ENCODE measurements at places on chromosomes 5 and 9. TPM values are rescaled to one million over a fixed set of nuclear protein-coding genes. Genes with fewer than 3 reads are reported as not detected.

SPATA31D4 gene
- not detected for polyA plus RNA-seq

GRCh38 chr5:4275232-4275631 is 679.6 kb downstream of the IRX1 start:
- no peak for DNase-seq
- H3K27ac ChIP-seq: no peak overlapping the region
- no peaks in the 10 kb centered on the region for H3K36me3 ChIP-seq
- H3K27me3 ChIP-seq: no peaks in the 10 kb centered on the region
- no peak overlapping the region for H3K4me3 ChIP-seq
- H3K4me1 ChIP-seq: no peaks in the 10 kb centered on the region

DNA sequence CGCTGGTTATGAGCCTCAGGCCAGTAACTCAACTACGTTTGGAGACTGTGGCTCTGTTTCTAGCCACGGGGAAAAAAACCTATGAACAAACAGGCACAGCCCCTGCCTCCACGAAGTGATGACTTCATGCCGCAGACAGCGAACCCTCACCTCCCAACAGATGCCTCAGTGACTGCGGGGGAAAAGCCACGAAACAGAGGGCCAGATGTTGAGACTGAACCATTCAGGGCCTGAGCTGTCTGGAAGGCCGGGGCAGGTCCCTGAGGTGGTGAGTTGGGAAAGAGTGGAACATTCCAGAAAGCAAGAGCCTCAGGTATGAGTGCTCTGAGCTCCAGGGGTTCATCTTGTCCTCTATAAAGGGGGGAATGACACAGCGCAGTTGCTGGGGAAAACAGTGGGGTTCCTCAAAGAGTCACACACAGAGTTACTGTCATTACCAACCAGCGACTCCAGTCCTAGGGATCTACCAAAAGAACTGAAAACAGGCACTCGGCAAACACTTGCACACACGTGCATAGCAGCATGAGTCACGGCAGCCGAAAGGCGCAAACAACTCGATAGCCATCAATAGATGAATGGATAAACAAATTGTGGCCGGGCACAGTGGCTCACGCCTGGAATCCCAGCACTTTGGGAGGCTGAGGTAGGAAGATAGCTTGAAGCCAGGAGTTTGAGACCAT is 15.3 kb downstream of the PLPP7 start:
- H3K4me1 ChIP-seq: no peaks in the 10 kb centered on the region
- DNase-seq: no peak
- no peaks in the 10 kb centered on the region for H3K36me3 ChIP-seq
- H3K27me3 ChIP-seq: no peaks in the 10 kb centered on the region

TMEFF1 gene
- polyA plus RNA-seq: 5.9 TPM

GRCh38 chr9:135612981-135613910 is 26.1 kb downstream of the GLT6D1 start:
- H3K4me3 ChIP-seq: no peak overlapping the region
- H3K36me3 ChIP-seq: no peaks in the 10 kb centered on the region

- H3K36me3 ChIP-seq: no peaks in the 10 kb centered on the region
- H3K27me3 ChIP-seq: peaks cover 44% of the 10 kb centered on the region
- H3K27ac ChIP-seq: no peak overlapping the region
- no peak for DNase-seq
- no peak overlapping the region for H3K4me3 ChIP-seq
These were observed 20.1 kb downstream of the C5orf58 start for GRCh38 chr5:170252720-170253350.

- H3K4me3 ChIP-seq: no peak within 1 kb of the TSS
- H3K36me3 ChIP-seq: no peaks in the 10 kb centered on the region
- DNase-seq: no peak
- H3K27me3 ChIP-seq: peaks cover 6% of the 10 kb centered on the region
- H3K4me1 ChIP-seq: no peaks in the 10 kb centered on the region
These were observed at the start of gene TNFSF8 for GRCh38 chr9:114930056-114930812. TSS of gene TNFSF8 (minus strand) at chr9:114930591. CDS start at chr9:114930303, 288 bp downstream.

GRCh38 chr5:145636371-145636770 is 198.8 kb downstream of the PRELID2 start:
- DNase-seq: no peak
- peaks cover 18% of the 10 kb centered on the region for H3K4me1 ChIP-seq
- H3K4me3 ChIP-seq: no peak overlapping the region
- H3K27me3 ChIP-seq: no peaks in the 10 kb centered on the region
- H3K27ac ChIP-seq: no peak overlapping the region

GRCh38 chr5:19519448-19519847 is 468.6 kb downstream of the CDH18 start:
- H3K4me1 ChIP-seq: no peaks in the 10 kb centered on the region
- H3K36me3 ChIP-seq: no peaks in the 10 kb centered on the region
- DNase-seq: no peak
- H3K27ac ChIP-seq: no peak overlapping the region

HTR1A gene
- not detected for polyA plus RNA-seq
